NCI-H1417 treated with DMSO at 0.1 percent for 48 hours (cell line): ENCODE measurements at places on chromosomes 5 and 9.

DNA sequence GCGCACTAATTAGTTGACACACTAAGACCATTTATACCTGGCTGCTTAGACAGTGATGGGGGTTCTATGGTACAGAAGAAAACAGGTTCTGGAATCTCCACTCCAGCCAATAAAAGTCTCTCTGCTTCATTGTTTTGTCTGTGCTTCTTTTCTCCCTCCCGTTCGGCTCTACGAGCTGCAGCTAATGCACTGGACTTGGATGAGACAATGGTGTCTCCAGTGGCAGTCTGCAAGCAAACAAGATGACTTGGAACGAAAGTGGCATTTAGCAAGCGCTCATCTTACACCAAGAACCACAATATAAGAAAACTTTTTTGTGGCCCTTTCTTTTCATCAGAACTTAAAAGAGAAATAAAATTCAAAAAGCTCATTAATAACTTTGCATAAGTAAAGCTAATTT, 30.2 kb downstream of the GFM2 start:
- DNase-seq, result no peak

GRCh38 chr5:149015561-149015960, 47.3 kb downstream of the SH3TC2 start:
- no peak for DNase-seq

- DNase-seq, result no peak
Measured at GRCh38 chr5:156460471-156460870, 133.5 kb downstream of the SGCD start.

- DNase-seq, result no peak
Measured at GRCh38 chr5:59716029-59716428, 177.5 kb downstream of the PDE4D start.

DNA sequence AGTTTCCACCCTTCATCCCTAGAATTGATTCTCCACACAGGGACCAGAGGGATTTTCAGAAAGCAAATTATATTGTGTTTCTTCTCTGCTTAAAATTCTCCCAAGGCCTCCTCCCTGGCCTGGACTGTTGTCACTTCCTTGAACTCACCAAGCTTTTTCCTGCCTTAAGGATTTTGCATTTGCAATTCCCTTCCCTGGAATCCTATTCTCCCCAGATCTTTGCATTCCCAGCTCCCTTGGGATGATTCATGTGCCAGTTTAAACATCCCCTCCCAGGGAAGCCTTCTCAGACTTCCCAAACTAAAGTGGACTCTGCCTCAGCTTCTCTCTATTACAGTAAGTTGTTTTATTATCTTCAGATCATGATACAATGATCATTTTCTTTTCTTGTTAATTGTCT, 35.2 kb upstream of the PDE8B start:
- DNase-seq, result no peak

- DNase-seq, result no peak
Measured at GRCh38 chr5:88695931-88696330, 187.1 kb downstream of the MEF2C start.

- no peak for DNase-seq
Measured at GRCh38 chr5:40828690-40829661, 6.0 kb downstream of the RPL37 start.

DNA sequence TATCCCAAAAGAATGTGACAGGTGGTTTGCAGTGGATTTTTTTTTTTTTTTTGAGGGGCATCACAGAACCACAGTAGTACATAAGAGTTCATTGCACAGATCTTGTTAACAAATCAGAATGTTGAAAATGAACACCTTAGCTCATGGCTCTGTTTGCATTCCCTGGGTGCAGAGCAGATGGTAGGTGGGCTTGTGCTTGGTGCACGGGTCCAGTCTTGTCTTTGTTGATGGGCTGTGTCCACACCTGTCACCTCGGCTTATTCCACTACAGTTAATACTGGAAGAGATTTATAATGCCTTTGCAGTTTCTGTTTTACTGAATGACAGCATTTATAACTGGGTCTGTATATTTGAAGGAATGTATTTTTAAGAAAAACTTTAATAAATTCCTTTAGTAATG, 146.6 kb downstream of the KDM4C start:
- DNase-seq, result no peak

DNA sequence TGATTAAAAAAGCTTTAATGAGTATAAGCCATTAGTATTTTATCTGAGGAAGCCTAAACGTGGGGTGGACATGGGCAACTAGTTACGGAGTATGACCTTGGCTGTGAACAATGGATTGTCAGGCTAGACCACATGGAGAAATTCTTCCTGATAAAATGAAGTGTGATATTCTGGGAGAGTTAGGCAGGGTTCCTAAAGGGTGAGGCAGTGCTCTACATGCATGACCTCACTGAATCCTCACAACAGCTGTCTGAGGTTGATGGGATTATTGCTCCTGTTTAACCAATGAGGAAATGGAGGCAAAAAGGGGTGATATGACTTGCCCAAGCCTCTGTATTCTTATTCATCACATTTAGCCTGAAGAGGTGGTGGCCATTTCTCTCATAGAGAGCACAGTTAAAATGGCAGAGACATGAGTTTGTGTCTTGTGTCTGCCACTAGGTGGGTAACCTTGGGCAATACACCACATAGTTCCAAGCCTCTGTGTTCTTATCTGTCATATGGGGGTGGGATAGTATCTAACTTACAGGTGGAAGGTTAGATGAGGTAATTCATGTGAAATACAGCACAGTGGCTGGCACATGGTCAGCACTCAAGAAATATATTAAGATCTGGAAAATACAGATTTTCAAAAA, 96.1 kb upstream of the NR3C1 start:
- no peak for DNase-seq

DNA sequence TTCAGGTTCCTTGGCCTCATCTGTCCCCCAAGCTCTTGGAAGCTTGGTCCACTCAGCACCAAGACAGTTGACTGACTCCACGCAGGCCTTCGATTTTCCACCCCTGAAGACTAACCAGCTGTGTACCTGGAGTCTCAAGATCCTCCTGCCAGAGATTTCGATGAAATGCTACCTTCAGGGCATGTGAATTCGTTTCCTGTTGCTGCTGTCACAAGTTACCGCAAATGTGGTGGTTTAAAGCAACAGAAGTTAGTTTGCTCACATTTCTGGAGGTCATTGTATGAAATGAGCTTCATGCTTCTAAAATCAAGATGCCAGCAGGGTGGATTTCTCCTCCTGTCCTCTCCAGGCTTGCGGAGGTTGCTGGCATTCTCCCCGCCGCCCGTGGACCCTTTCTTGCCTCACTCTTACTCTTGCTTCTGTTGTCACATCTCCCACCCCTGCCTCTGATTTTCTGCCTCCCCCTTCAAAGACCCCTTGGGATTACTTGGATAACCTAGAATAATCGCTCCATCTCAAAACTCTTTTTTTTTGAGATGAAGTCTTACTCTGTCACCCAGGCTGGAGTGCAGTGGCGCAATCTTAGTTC, 27.6 kb upstream of the RETREG1 start:
- no peak for DNase-seq

DNA sequence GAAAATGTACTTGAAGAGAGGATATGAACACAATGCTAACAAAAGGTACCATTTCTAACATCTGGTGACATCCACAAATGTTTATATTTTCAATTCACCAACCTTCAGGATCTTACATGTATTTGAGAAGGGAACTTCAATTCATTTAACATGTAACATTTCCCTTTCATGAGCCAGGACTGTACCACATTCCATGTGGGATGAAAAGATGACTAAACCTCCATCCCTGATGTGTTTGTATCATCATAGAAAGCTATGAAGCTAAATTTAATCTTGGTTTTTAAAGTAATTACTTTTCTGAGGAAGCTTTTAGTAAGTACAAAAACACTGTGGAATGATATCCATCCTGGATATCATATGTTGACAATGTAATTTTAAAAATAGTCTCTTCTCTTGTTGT, 78.2 kb upstream of the GNA14 start:
- DNase-seq, result no peak

DNA sequence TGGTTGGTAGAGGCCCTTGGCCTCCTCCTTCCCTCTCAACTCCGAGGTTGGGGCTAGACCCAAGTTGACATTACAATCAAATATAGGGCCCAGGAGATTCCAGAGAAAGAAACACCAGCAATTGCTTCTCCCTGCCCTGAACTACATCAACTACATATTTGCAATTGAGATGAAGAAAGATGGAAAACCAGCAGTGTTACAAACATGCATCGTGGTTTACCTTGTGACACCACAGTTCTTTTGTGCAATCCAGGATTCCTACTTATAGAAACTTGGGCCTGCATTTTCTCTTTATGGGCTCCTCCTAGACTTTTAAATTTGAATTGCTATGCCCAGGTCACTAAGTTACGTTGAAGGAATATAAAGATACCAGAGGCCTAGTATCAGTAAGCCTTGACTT, 126.7 kb downstream of the DCP2 start:
- no peak for DNase-seq

DNA sequence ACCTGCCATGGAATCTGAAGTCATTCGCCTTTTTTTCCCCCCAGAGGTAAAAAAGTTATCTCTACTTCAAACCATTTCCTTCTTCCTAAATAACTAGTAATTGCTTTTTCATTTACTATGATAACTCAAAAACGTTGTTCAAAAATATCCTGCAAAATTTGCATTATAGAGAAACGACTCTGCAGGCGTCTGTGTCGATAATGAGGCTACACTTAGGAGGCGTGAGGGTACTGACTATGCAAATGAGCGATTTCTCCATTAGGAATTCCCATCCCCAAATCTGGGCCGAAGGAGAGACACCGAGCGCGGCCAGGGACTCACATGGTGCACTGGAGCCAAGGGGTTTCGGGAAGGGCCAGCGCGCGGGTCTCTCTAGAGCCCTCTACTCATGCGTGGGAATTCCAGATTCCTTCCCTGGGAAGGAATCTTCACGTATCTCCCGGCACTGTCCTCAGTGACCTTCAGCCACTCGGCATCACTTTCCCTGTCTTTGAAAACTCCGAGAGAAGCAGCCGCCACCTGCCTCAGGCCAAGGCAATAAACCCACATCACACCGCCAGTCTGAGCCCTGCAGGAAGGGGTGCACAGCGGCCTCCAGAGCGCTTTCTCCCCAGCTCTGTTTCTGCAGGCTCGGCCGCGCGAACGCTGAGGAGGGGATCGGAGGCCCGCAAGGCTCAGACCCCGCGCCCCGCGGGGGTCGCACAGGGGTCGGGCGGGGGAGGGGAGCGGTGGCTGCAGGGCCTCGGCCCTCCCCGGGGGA, 718 bp upstream of the DENND4C start:
- no peak for DNase-seq

DNA sequence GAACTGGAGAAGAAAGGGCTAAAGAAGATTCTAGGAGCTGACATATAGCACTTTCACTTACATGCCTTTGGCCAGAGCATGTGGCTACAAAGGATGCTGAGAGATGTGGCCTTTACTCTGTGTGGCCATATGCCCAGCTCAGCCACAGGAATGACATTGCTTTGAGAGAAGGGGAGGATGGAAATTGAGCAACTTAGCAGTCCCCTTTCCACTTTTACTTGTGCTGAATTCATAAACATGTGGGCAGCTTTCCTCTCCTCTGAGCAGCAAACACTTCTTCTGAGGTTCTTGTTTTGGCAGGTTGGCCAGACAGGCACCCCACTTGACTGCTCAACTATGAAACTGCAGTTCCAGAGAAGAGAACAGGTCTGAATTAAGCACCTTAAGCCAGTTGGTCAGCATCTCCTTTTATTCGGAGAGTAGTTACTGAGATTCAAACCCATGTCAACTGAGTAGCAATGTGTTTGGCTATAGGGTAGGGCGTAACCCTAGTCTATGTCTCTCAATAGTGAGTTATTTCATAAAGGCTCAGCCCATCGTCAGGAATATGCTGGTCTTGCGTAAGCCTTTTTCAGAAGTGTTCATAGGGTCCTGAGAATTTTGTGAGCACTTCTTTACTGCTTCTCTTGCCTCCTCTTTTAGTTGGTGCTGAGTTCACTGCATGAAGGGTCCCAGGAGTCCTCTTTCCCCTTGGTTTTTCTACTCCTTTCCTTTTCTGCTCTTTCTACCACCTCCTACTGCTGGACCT, 134.5 kb downstream of the PALM2AKAP2 start:
- no peak for DNase-seq

DNA sequence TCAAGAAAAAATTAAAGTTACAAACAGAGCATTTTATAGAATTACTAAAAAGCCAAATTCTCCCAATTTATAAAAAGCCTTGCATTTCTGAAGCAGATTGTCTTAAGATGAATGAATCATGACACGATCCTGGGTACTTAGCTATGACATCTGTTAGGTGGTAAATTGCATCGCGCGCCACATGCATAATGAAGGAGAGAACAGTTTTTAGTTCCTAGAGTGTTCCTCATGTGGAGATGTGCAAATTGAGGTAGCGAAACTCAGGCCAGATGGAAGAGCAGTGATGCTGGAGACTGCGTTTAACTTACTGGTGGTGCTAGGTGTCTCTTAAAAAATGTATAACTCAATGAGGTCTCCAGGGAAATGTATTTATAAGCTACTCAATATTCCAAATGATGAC, 516.1 kb downstream of the EFNA5 start:
- DNase-seq, result no peak

GRCh38 chr5:80930940-80931339, 29.2 kb upstream of the RASGRF2 start:
- DNase-seq, result no peak

DNA sequence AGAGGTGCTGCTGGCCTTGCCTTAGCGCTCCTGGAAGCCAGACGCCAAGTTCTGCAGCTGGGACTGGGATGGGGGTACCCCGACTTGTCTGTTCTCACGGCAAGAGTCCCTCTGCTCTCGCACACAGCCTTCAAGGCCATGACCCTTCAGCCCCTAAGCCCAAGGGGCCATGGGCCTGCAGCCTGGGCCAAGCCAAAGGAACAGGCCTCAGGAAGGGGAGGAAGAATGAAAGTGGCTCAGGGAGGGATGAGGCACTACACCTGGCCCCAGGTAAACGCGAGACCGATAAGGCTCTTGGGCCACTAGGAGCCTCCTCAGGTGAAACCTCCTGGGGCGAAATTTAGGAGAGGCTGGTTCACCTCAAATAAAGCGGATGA, 3.9 kb downstream of the EBF1 start:
- DNase-seq, result no peak

DNA sequence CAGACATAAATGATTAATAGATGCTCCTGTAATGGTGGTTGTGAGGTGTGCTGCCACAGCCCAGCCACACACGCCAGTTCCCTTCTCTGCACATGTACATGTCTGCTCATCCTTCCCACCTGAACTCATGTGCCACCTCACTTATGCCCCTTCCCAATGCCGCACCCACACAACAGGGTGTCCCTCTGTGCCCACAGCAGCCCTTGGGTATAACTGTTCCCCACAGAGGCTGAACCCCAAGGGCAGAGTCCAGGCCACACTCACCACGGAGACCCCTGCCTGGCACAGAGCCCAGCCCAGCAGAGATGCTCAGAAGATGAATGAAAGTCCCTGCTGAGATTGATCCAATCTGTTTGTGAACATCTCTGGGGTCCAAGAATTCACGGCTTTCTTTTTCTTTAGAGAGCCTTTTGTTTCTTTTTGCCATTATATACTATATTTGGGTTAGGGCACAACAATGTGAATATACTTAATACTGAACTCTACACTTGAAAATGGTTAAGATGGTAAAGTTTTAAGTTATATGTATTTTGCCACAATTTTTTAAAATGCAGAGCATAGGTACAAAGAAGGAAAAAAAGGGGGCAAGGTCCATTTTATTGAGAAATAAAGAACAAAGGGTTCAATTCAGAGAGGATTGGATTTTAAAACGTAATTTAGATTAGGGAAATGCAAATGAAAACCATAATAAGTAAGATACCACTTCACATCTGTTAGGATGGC, 29.6 kb downstream of the IRF1 start:
- DNase-seq, result no peak

GRCh38 chr9:103734471-103734870, 359.6 kb upstream of the SMC2 start:
- DNase-seq, result no peak
